ENCODE measurements at places on chromosomes 7 and 10.
A peak's percentile ranks its signal among the peaks of the same experiment; 100 is the strongest.

GRCh38 chr7:84686373-84686772 is 491.8 kb upstream of the SEMA3A start:
- DNase-seq = no peak

- DNase-seq = no peak
Observed at GRCh38 chr7:141480953-141481352, 70.3 kb upstream of the AGK start.

DNA sequence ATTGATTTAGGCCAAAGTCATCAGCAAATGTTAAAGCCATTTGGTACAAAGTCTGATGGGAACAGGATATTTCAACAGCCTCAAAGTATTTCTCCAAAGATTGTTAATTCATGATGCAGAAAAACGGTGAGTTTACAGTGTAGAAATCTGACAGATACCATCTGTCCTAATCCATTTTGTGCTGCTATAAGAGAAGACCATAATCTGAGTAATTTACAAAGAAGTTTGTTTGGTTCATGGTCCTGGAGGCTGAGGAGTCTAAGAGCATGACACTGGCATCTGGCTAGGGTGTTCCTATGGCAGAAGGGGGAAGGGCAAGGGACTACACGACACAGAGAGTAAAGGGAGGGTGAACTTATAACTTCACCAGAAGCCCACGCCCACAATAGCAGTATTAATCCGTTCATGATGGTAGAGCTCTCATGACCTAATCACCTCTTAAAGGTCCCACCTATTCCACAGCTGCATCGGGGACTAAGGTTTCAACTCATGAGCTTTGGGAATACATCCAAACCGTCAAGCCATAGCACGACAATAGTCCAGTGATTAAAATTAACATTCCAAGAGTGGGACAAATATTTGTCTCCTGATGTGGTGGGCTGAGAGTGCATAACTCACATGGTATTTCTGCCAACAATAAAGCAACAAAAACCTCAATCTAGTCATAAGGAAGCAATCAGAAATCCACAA is 298.6 kb upstream of the AKR1E2 start:
- DNase-seq = no peak

GRCh38 chr10:103276896-103277712 is at the start of gene INA:
Gene INA, plus strand, starts transcription at chr10:103277138. Its CDS starts 74 bp downstream, at chr10:103277212.
- DNase-seq = peak; percentile 25

DNA sequence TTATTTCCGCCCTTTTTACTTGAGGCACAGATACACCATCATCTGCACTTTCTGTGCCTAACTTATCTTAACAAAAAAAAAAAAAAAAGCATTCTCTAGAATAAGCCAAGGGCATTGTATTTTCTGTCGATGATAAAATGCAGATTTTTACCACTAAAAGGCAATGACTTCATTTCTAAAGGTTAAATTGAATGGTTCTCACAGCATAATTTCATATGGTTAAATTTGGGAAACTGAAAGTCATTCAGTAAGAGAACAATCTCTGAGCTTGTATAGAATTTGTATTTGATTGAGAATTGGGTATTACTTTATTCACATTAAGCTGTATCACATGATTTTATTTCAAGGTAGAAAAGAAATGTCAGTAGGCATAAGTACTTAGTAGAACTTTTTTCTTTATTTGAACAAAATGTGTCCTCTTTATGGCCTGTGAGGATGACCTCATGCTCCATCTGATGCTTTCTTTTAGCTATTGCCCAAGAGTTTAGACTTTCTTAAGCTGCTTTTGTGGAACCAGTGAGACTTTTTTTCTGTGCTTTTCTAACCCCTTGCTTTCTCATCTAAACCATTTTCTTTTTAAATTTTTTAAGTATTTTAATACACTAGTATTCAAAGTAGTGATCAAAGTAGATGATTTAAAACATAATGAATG is 110.3 kb downstream of the LRRC4 start:
- DNase-seq = no peak

- DNase-seq = no peak
Observed at GRCh38 chr10:132131581-132132420, 54.9 kb upstream of the DPYSL4 start.

DNA sequence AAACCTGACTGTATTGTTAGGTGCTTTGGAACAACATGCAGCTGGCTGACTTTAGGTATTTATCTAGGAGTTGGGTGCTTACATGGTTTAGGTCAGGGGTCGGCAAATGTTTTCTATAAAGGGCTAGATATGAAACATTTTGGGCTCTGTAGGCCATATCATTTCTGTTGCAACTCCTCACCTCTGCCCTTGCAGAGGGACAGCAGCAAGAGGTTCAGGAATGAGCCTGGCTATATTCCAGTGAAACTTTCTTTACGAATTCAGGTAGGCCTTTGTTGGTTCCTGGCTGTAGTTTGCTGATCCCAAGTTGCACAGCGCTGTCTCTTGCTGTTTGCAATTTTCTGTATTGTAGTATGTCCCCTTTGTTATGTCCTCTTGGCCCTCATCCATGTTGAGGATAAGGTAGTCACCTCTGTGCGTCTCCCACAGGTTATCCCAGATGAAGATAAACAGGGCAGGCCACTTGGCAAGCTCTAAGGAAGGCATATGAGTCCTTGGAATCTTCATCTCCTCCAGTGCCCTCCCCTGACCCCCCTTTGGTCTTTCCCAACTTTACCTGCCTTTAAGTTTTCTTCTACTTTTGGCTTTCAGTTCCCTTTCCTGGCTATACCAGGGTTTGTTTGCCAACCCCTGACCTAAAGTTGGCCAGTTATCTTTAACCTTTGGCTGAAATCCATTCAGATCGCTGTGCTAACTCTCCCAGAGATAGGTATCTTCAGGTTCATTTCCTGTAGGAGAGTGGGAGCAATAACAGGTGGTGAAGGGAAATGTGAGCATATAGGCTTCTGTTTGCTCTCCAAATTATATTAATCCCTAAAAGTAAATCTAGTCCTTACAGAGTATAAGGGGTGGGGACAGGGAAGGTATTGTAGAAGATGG is 36.1 kb downstream of the SGPL1 start:
- DNase-seq = no peak

- no peak for DNase-seq
Observed at GRCh38 chr7:107069457-107069856, 25.0 kb downstream of the PRKAR2B start.

GRCh38 chr10:61987537-61987936 is 86.0 kb downstream of the ARID5B start:
- DNase-seq = no peak

- no peak for DNase-seq
Observed at GRCh38 chr7:70263471-70264255, 665.4 kb downstream of the AUTS2 start.

DNA sequence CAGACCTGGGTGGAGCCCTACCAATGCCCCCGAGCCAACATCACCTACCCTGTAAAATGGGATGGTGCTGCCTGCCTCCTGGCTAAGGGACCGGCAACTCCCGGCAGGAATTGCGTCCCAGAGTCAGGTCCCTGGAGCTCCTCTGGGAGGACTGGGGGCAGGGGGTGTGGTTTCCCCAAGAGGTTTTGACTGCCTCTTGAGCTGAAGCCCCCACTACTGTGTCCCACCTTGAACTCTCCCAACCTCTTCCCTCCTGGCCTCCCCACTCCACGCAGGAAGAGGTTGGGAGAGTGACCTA is 1.3 kb downstream of the SH2B2 start:
- no peak for DNase-seq

DNA sequence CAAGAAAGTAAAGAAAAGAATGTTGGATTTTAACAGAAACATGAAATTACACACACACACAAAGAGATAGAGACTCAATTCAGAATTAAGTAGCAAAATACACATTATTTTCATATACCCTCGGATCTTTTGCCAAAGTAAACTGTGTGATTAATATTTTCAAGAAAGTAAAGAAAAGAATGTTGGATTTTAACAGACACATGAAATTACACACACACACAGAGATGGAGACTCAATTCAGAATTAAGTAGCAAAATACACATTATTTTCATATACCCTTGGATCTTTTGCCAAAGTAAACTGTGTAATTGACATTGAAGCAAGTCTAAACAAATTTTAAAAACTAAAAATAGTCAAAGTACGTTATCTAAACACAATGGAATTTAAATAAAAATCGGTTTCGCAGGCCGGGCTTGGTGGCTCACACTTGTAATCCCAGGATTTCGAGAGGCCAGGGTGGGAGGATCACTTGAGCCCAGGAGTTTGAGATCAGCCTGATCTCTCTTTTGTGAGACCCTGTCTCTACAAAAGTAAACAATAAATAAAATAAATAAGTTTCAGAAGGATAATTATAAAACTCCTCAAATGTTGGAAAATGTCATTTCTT is 337.3 kb upstream of the MAGI2 start:
- DNase-seq = no peak

GRCh38 chr7:143882020-143882603 is 19.9 kb downstream of the TCAF1 start:
- no peak for DNase-seq

DNA sequence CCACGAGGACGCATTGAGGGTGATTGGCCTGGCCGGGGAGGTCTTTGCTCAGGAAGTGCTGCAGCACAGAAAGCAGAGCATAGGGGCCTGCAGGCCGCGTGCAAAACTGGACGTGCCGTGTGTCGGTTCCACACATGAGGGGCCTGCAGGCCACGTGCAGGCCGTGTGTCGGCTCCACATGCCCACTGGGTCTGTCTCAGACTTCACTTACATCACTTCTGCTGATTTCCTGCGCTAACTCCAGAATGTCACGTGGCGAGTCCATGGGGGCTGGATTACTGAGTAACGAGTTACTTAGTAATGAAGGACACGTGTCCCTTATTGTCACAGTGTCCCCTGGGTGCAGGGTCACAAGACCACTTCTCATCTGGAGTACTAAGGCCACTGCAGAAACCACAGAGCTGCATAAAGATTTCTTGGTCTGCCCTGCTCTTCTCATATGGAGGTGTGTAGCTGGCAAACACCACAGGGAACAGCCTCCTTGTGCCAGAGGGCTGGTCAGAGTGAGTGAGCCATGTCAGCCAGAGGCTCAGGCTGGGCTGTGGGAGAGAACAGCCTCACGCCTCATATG is 60.8 kb downstream of the GDI2 start:
- no peak for DNase-seq

- peak; percentile 49 for DNase-seq
Observed at GRCh38 chr7:28180364-28181147, at the start of gene JAZF1. Gene JAZF1, minus strand, starts transcription at chr7:28180795.

DNA sequence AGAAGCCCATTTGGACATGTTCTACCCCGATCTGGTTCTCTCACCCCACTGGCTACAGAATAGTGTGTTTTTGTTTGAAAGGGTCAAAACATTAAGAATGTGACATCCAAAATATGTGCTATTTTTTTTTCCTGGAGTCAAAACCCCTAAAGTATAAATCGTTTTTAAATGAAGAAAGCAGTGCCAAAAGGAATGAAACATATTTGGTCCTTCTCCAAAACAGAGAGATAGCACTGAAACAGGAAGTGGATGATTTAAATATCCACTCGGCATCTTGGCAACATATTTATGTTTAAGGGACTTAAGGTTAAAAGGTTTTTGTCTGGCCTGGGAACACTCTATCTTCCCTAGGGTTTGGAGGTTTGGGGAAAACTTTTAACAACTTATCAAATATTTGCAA is 32.3 kb downstream of the CALD1 start:
- no peak for DNase-seq

GRCh38 chr10:30048768-30049517 is 10.4 kb downstream of the JCAD start:
- DNase-seq = no peak

DNA sequence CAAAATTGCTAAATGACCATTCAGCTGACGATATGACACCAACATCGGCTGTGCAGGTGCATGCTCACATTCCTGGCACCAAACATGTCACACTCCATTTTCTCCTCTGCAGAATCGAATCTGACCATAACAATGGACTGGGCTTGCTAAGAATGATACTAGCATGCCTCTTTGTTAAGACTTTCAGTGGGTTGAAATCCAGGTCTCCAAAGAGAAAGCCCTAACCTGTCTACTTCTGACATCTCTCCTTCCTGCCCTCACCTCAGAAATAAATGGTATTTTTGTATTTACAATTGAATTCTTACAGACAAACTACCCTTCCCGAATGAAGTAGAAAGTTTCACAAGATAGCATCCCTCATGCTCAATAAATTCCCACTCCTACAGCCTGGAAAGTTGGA is 373.9 kb downstream of the KCNMA1 start:
- no peak for DNase-seq

GRCh38 chr10:84005403-84005802 is 133.9 kb upstream of the GHITM start:
- DNase-seq = no peak

DNA sequence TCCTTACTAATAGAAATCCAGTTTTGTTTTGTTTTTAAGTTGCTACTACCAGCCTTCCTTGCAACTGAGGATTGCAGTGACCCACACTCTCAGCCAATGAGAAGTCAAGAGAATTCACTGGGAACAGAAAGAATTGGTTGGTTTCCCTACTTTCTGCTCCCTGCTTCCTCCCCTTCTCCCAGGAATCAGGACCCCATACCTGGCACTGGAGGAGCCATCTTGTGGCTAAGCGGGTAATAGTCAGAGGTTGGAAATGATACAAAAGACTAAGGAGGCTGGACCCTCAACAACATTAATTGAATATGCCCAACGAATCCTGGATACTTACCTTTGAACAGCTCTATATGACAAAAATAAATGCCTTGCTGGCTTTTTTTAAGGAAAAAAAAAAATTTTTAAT is 6.3 kb downstream of the TMEM176A start:
- no peak for DNase-seq

GRCh38 chr7:44603193-44603592 is 3.2 kb upstream of the OGDH start:
- DNase-seq = no peak

DNA sequence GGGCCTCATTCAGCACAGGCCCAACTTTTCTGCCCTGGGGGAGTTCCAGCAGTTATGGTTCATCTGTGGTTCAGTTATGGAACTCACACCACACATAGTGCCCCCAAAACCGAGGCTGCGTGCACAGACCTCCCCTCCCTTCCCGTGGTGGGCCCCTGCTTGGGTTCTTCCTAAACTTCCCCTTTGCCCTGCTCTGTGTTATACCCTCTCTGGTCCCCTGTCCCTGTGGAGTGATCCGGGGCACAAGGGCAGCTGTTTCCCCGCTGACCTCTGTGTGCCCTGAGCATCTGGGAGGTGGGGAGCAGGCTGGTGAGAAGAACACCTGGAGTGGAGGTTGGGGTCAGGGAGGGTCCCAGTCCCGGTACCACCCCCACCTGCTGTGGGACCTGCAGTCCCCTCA is 39.4 kb downstream of the HTRA1 start:
- no peak for DNase-seq

- no peak for DNase-seq
Observed at GRCh38 chr7:128831994-128832879, 2.0 kb downstream of the FLNC start.

DNA sequence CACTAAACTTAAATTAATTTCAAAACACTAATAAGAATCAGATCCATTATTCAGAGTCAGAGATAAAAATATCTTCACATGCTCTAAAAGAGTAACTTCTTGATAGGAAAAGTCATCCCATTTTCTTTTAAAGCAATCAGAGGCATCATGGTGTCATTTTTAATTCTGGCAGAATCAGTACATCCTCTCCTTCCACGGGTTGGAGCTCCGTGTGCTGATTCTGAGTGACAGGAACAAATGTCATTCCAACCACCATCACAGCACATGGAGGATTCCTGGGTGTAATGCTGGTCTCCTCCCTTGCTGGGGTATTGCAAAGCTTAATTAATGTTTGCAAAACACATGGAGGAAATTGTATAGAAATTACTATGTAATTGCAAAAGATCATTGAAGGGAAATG is 114.5 kb upstream of the IMMP2L start:
- DNase-seq = no peak
